Activated CD4-positive, alpha-beta memory T cell treated with anti-CD3 and anti-CD28 coated beads for 36 hours (primary cell): ENCODE measurements at places on chromosomes 4 and X. TPM values are rescaled to one million over a fixed set of nuclear protein-coding genes. Genes with fewer than 3 reads are reported as not detected.
A peak's percentile ranks its signal among the peaks of the same experiment; 100 is the strongest.

GRCh38 chrX:76148041-76148665, 24.7 kb upstream of the PBDC1 start:
- peak; percentile 15 for DNase-seq

DNA sequence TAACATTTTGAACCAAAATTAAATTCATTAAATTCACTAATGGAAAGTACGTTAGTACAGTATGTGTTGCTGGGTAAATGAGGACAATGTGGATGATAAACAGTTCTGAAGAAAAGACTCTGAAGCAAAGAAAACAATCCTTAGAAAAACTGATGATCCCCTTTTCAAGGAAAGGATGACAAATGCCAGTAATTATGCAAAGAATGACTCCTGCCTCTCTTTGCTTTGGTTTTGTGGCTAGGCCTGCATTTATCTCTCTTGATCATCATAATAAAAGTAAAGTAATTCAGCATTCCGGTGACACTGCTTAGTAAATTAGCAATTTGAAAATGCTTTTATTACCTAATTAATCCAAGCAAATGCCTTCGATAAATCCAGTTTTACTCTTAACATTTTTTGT, 652.2 kb upstream of the DIPK2B start:
- DNase-seq = no peak

The CPE gene
- total RNA-seq = not detected

DNA sequence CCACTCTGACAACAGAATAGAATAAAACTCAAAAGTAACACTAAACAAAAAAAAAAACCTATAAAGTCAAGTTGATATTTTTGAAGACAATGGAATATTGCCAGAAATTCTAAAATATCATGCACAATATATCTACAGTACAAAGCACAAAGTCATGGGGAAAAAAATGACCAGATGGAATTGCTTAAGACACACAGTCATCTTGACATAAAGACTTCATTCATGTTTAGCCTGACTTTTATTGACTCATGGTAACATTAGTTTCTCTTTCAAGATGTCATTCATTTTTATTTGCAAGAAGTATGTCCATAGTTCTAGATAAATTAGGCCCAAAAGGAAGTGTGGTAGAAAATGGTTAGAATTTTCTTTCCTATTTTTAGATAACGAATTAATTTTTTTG, 259.1 kb downstream of the CAMK2D start:
- DNase-seq = no peak

DNA sequence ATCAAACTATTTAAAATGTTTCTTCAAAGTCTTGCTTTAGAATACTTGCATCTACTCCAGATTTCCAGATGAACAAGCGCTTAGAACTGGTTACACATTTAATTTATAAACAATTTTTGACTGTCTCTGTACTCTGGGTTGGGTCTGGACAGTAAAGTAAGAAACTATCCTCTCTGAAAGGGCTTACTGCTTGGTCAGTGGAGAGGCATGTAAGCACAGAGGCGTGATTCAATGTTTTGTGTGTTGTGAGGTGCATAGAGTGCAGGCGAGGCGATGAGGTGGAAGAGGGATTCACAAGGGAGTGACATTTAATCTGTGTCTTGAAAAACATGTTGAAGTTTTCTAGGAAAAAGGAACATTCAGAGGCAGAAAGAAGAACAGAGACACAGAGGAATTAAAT, 231.4 kb downstream of the VEGFC start:
- no peak for DNase-seq

DNA sequence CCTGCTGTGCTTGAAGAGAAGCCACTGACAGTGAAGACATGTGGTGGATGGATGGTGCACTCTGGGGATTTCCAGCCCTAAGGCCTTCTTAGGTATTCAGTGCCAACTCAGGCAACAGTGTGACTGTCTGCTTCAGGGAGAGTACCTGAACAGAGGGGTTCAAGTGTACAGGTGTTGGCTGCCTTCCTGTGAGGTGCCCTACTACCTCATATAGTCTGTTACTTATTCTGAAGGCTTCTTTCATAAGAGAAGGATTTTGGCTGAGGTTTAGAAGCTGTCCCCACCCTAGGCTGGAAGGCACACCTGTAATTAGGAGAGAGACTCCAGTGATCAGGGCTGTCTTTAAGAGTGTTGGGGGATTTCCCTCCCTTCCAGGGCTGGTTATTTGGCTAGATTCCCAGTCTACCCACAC, 1.8 kb downstream of the FTHL17 start:
- DNase-seq = peak; percentile 41

The SPANXA2 gene
- total RNA-seq = not detected

GRCh38 chr4:101309925-101310324, 37.4 kb downstream of the PPP3CA start:
- no peak for DNase-seq

The KIF4A gene
- total RNA-seq = 28.3 TPM

DNA sequence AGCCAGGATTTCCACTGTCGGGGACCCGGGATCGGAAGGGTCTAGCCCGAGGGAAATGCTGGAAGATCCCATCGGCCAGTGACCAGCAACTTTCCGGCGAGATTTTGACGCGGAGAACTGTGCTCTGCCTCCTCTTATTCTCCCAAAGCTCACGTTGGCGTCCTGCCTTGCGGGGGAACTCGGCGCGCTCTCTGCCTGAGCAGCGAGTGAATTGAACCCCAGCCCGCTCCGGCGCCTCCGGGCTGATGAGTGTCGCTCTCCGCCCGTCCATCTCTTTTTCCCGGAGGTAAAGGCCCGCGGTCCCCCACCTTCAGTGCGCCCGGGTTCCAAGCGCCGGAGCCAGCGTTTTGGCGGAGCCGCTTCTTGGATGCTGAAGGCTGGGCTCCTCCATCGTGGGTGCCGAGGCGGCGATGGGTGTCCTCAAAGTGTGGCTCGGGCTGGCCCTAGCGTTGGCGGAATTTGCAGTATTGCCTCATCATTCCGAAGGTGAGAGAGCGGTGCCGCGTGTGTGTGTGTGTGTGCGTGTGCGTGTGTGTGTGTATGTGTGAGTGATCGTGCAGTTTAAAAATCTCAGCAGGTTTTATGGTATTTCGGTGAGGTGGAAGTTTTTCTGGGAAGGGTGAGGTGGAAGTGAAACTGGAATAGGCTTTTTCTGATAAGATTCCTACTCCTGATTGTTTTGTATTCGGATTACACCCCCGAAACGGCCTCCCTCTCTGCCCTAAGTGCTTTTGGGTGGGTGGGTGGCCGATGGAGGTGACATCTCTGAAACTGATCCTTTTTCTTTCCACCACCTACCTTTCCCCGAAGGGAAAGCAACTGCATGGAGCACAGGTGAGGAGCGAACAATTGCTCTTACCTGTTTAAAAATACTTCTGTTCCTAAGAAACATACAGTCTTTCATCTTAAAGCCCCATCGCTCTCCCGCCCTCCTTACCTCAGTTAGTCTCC, 752 bp downstream of the FRAS1 start:
- DNase-seq = peak; percentile 57

DNA sequence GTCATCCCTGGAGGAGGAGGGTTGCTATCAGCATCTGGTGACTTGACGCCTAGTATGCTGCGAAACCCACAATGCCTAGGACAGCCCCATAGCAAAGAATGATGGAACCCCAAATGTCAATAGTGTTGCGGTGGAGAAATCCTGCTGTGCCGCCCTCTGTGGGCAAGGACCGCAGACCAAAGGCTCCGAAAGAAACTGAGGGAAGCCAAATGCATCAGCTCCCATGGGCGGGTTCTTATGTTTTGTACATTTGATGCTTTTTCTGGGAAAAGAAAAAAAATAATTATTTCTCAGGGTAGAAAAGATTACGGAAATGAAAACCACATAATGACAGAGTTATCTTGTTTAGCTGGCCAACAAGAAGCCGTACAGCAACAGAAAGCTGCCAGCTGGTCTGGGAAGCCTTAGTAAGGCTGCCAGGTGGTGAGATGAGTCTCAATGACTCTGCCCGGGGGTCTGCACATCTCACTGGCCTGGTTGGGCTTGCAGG, 95.0 kb upstream of the TBL1X start:
- DNase-seq = peak; percentile 12

DNA sequence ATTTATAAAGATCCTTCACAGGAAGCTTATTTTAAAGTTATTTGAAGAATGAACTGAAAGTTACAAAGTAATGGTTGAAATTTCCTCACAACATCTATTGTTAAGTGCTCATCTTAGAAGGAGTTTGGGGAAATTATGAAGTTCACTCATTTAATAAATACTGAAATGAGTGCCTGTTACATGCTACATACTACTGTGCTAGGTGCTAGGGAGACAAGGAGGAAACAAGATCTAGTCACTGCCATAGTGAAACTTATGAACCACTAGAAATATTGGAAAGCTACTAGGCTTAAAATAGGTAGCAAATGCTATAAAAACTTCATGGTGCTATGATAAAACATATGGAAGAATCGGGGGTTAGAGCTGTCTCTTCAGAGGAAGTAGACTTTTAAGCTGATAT, 97.1 kb downstream of the JADE1 start:
- no peak for DNase-seq

GRCh38 chr4:9841072-9841471, 59.6 kb downstream of the DRD5 start:
- DNase-seq = no peak

GRCh38 chr4:3336382-3337356, 43.8 kb downstream of the RGS12 start:
- DNase-seq = no peak

DNA sequence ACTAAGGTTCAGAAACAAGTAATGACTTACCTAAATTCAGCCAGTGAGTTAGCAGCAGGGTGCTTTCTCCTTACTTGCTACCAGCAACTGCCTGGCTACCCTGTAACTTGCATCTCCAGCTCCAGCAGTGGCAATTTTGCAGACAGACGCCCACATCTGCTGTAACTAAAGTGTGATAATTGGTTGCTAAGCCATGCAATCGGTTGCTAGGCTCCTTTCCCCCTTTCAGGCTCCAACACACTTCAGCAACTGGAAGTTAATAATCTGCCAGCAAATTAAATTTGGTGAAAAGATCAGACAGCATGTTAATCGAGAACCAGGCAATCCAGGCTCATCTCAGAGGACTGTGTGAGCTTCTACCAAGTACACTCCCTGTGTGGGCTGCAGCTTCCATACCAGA, 24.2 kb upstream of the ARHGEF9 start:
- DNase-seq = no peak

DNA sequence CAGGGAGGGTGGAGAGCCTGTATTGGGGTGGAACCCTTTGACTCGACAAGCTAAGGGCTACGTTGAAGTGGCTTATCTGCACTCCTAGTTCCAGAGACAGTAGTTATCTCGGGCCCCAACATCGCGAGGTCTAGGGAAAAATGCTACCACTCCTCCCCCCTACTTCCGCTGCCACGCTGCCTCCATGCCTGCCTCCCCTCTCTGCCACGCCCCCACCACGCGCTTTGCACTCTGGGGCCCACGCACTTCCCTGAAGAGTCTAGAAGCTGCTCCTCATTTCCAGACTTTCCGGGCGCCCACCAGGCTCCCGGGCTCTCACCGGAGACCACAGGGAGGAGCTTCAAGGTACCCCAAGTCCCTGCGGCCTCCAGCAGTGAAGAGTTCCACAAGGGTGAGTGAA, at the start of gene PASD1:
TSS of gene PASD1 (plus strand) at position 227 of the 400 bp plus-strand sequence. CDS start 37,879 bp downstream, outside the sequence.
- DNase-seq = no peak

The PAGE2 gene
- total RNA-seq = not detected

DNA sequence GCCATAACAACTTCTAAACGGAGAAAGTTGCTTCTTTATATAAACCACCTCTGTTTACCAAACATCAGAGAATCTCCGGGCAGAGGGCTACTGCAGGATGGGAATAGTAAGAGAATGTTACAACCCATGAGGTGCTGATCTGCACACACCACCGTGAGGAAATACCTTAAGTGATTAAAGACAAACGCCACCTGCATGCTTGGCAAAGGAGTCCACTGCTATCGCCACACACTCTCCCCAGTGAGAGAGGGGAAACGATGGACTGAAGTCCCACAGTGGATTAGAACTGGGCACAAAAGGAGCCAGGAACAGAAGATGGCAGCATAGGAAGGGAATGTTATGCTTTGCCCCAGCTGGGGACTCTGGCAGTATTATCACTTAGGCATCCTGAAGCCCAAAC, 15.6 kb downstream of the MAML3 start:
- DNase-seq = no peak

DNA sequence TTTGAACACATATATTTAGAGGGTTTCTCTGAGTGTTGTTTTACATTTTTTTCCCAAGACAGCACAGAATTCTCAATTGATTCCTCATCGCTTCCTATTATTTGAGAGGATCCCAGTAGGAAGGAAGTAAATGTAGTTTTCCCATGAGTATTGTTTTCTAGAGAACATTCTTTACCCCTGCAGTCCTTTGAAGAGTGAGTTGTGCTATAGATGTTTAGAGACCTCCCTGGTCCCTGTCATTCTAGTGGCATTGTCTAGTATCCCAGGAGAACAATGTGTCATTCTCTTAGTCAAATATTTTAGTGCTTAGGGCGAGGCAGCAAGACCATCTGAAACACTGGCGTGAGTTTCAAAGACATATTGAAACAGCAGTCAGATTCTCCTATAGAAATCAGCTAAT, 32.5 kb downstream of the SORBS2 start:
- DNase-seq = no peak

The RADX gene
- total RNA-seq = 12.7 TPM

The GNRHR gene
- not detected for total RNA-seq

DNA sequence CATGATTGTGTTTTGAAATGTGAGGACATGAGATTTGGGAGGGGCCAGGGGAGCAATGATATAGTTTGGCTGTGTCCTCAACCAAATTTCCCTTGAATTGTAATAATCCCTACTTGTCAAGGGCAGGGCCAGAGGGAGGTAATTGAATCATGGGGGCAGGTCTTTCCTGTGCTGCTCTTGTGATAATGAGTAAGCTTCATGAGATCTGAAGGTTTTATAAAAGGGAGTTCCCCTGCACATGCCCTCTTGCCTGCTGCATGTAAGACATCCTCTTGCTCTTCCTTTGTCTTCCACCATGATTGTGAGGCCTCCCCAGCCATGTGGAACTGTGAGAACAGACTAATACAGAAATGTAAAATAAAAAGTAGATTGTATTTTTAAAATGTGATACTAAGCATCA, 1294.9 kb downstream of the ADGRL3 start:
- no peak for DNase-seq

GRCh38 chr4:25865586-25865985, 2.8 kb upstream of the SEL1L3 start:
- DNase-seq = no peak

The BEX4 gene
- total RNA-seq = 8.0 TPM

The TEC gene
- 1.8 TPM for total RNA-seq

GRCh38 chr4:185749858-185750257, 62.1 kb downstream of the SORBS2 start:
- DNase-seq = no peak

GRCh38 chr4:73847526-73848182, 5.4 kb upstream of the PF4V1 start:
- no peak for DNase-seq
